ENCODE measurements at places on chromosomes 2 and 18. TPM values are rescaled to one million over a fixed set of nuclear protein-coding genes. Genes with fewer than 3 reads are reported as not detected.
A peak's percentile ranks its signal among the peaks of the same experiment; 100 is the strongest.

The ESPNL gene
- total RNA-seq: 2.6 TPM

The FAM168B gene
- 134 TPM for total RNA-seq

GRCh38 chr2:141271346-141271745 lies 859.5 kb downstream of the LRP1B start:
- DNase-seq: peak; percentile 4
- H3K4me1 ChIP-seq: no peaks in the 10 kb centered on the region
- H3K27ac ChIP-seq: no peak overlapping the region
- no peak overlapping the region for H3K4me3 ChIP-seq
- H3K36me3 ChIP-seq: no peaks in the 10 kb centered on the region

GRCh38 chr2:142174176-142174575 lies 43.4 kb upstream of the LRP1B start:
- no peak overlapping the region for H3K27ac ChIP-seq
- H3K4me3 ChIP-seq: no peak overlapping the region
- no peaks in the 10 kb centered on the region for H3K36me3 ChIP-seq
- DNase-seq: no peak
- H3K27me3 ChIP-seq: no peaks in the 10 kb centered on the region
- no peaks in the 10 kb centered on the region for H3K4me1 ChIP-seq

DNA sequence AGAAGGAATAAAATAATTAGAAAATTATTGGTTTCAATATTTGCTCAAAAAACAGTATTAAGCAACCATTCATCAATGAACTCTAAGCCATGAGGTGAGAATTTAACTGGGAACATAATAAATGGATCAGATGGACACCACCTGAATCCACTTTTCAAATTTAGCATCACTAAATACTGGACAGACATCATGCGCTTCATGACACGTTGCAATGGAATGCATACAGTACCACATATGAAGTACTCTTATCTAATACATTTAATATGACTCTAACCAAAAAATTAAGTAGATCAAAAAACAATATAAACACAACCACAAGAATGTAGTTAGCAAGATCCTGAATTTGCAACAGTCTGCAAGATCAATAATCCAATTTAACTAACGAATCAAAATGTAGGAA lies 76.6 kb downstream of the COBLL1 start:
- H3K4me3 ChIP-seq: no peak overlapping the region
- no peaks in the 10 kb centered on the region for H3K36me3 ChIP-seq
- no peak for DNase-seq
- no peak overlapping the region for H3K27ac ChIP-seq

DNA sequence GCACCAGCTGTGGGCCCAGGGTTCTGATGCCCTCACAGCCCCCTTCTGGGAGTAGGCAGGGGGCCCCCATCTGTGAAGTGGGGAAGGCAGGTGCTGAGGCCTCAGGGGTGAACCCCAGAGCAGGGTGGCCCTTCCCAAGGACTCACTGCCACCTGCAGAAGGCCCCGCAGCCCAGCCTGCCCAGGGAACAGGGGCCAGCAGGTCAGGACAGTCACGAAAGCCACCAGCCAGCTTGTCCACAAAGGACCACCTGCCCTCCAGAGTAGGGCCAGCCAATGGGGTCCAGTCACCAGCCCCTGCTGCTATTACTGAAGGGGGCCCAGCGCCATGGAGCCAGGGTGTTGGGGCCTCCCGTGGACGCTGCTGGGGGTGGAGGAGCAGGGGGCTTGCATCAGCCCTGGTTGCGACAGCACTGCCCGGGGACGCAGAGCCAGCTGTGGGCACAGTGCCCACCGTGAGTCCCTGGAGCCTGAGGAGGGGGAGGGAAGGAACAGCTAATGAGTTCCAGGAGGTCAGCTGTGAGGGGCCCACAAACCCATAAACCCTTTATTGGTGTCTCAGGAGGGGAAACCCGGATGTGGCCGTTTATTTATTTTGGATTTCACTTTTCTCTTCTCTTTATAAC lies 11.5 kb upstream of the SNED1 start:
- H3K36me3 ChIP-seq: no peaks in the 10 kb centered on the region
- no peak overlapping the region for H3K4me3 ChIP-seq
- DNase-seq: peak; percentile 56
- H3K27me3 ChIP-seq: no peaks in the 10 kb centered on the region
- H3K27ac ChIP-seq: peak overlapping the region; percentile 8
